Activated naive CD4-positive, alpha-beta T cell treated with Interleukin-2 at 50 U/mL for 16 hours (primary cell): ENCODE measurements at places on chromosomes 3 and 15.

GRCh38 chr3:193452338-193452737 is 73.8 kb upstream of the ATP13A5 start:
- DNase-seq: no peak

- no peak for DNase-seq
Observed at GRCh38 chr3:194572944-194573491, 60.2 kb downstream of the TMEM44 start.

DNA sequence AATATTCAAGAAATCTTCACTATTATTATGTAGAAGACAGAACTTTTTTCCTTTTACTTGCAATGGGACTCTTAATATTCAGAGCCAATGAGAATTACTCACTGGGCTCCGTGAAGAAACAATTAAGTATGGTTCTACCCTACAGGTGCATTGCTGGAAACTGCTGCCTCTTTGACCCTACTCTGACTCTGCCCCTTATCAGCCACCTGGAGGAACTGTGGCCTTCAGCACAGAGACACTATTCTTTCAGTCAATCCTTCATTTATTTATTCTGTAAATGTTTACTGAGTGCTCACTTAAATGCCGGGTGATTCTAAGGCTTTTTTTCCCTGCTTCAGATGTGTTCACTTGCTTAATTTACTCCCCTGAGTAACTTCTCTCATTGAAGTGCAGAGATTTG is 163.2 kb downstream of the SYNPR start:
- DNase-seq: no peak

GRCh38 chr3:14467814-14468620 is 65.6 kb downstream of the SLC6A6 start:
- peak; percentile 43 for DNase-seq

DNA sequence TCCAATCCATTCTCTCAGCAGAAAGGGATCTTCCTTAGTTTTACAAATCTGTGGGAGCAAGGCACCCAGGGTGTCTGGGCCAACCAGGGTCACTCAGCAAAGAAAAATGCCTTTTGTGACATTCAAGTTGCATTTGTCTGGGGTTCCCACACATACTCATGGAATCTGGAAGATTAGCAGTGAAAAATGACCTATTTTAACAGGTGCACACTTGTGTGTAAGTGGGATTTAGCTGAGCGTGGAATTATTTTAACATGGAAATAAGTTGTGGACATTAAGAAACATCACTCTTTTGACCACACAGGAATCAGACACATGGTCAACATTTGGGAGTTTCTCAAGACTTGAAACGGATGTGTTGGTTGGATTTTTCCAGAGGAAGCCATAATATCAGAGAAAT is 234.9 kb downstream of the OPA1 start:
- no peak for DNase-seq

- DNase-seq: no peak
Observed at GRCh38 chr15:28260317-28260716, 61.7 kb downstream of the HERC2 start.

DNA sequence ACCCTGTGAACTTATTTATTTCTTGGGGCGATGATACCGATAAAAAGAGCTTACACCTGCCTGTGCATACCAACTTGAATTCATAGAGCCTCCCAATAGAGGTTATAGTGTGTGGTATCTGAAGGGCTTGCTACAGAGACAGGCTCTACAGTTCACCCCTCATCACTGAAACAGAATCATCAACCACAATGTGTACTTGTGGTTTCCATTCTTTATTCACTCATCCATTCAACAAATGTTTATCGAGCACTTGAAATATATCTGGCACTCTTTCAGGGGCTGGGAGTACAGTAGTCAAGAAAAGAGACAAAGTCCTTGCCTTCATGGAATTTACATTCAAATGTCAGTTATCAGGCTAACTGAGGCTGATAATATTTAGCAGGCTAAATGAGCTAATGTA is 134.4 kb upstream of the SKOR1 start:
- no peak for DNase-seq

DNA sequence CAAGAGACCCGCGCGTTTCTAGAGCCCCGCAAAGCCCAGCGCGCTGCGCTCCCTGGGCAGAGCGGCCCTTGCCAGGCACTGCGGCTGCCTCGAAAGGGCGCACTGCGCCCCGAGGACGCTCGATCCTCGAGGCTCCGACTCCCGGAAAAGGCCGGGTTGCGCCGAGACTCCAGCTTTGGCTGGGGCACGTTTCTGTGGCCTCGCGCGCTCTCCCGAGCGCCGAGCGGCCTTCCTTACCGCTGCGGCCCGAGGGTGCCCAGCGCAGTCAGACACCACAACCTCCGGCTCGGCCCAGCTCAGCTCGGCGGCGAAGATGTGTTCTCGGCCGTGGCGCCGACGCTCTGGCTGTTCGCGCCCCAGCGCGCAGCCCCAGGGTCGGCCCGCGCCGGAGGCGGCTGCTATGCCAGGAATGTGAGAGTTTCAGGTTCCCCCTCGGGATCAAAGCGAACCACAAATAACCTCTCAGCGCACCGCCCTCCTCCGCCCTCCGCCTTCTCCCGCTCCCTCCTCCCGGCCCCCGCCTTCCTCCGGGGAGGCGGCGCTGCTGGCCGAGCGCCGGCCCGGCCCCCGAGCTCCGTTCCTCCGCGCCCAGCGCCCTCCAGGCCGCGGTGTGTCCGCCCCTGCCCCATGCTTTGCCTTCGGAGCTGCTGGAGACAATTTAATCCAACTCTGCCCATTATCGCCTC is at the start of gene AMOTL2:
TSS of gene AMOTL2 (minus strand) at position 343 of the 686 bp plus-strand sequence. CDS start 3,014 bp downstream, outside the sequence.
- DNase-seq: no peak

DNA sequence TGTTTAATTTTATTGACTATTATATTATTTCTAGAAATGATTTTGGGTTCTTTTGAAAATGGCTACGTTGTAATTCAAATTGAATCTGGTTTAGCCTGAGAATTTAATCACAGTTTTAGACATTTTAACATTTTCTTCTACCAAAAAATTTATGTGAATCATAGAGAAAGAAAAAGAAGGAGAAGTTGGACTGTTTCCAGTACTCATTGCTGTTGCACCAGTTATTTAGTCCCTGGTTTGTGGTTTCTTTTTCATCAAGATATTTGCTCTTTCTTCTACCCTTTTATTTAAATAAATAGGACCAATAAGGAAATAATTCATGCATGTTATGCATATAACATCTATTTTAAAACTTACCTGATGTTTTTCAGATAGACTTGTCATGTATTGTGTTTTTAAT is 1337.1 kb downstream of the ROBO1 start:
- DNase-seq: no peak

DNA sequence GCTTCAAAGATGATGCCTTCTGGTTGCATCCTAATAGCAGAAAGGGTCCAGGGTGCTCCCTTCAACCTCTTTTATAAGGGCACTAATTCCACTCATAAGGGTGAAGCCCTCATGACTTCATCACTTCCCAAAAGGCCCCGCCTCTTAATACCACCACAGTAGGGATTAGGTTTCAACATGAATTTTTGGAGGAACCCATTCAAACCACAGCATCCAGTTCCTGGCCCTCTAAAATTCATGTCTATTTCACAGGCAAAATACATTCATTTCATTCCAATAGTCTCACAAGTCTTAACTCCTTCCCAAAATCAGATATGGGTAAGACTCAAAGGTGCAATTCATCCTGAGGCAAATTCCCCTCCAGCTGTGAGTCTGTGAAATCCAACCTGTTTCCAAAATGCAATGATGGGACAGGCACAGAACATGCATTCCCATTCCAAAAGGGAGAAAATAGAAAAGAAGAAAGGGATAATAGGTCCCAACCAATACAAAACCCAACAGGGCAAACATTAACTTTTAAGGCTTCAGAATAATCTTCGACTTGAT is 124.0 kb downstream of the ATP1B3 start:
- DNase-seq: no peak

- DNase-seq: no peak
Observed at GRCh38 chr15:48565560-48566482, 79.7 kb downstream of the FBN1 start.

GRCh38 chr15:52790169-52790708 is at the start of gene ONECUT1:
Gene ONECUT1, minus strand, starts transcription at chr15:52790336. Its CDS starts 452 bp downstream, at chr15:52789884.
- peak; percentile 55 for DNase-seq

- DNase-seq: no peak
Observed at GRCh38 chr3:124395584-124396338, 334.5 kb upstream of the UMPS start.

DNA sequence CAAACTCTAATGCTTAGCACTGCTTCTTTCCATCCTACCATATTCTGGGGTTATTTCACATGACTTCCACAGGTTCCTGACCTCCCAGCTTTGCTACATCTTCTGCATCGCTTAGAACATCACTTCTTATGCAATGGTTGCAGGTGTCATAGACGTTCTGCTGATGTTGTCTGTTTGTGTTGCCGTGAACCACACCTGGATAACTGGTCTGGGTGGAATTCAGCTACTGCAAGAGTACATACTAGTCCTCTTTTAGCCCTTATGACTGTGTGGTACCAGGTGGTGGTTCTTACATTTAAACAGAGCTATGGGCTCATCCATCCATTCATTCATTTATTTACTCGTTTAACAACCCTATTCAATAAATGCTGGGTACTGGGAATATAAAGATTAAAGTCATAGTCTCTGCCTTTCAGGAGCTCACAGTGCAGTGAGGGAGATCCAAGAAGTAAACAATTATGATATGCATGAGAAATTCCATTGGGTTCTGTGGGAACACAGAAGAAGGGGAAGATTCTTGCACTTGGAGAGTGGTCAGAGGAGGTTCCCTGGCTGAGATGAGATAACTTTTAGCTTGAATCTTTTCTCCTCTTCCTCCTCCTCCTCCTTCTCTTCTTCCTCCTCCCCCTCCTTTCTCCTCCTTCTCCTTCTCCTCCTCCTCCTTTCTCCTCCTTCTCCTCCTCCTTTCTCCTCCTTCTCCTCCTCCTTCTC is 30.8 kb downstream of the TMEM45A start:
- no peak for DNase-seq

GRCh38 chr3:124964387-124964786 is 29.8 kb upstream of the MUC13 start:
- no peak for DNase-seq

- DNase-seq: no peak
Observed at GRCh38 chr3:190696777-190697501, 165.6 kb downstream of the GMNC start.

GRCh38 chr15:33194704-33195670 is at the start of gene FMN1:
Gene FMN1, minus strand, starts transcription at chr15:33194714. Its CDS starts 39,800 bp downstream, at chr15:33154914.
- DNase-seq: peak; percentile 92

DNA sequence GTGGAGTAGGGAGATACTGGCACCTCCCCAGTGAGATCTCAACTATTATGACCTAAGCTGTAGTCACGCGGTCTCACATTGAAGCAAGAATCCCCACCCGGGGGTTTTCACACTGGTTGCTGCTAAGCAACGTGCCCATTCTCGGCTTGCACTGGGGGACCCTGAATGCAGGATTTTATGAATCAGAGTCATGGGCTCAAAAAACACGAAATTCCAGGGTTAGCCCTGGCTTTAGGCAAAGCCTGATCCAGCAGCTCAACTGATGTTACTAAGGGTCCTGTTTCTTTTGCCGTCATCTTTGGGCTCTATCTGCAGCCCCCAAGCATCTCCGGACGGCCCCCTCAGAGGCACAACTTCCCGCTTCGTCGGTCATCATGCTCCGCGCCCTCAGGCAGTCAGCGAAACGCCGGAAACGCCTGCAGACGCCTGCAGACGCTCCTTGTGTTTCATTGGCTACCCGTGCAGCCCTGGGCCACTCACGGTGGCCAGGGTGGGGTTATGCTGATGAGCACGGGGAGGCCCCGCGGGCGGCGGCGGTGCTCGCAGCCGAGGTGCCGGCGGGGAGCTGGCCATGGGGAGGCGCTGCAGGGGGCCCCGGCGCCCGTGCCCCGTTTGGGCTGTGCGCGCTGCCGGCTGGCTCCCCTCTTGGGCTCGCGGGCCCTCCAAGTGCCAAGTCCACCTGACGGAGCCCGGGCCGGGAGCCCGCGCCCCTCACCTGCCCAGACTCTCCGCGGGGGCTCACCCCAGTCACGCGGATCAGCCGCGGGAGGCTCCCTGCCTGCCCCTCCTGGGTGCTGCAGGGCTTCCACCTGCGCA is 25.8 kb downstream of the EFCC1 start:
- DNase-seq: peak; percentile 91

- DNase-seq: peak; percentile 79
Observed at GRCh38 chr15:70488002-70488605, 275.3 kb downstream of the UACA start.
